Cortex of kidney (tissue), 1 donor: ENCODE measurements at places on chromosomes 2 and 18.

- DNase-seq: no peak
These were observed 546.6 kb upstream of the LRRTM4 start for GRCh38 chr2:78068808-78069207.

- DNase-seq: no peak
These were observed 76.1 kb upstream of the MC4R start for GRCh38 chr18:60448487-60449267.

GRCh38 chr2:74290466-74291217 lies 52.6 kb downstream of the SLC4A5 start:
- DNase-seq: no peak

DNA sequence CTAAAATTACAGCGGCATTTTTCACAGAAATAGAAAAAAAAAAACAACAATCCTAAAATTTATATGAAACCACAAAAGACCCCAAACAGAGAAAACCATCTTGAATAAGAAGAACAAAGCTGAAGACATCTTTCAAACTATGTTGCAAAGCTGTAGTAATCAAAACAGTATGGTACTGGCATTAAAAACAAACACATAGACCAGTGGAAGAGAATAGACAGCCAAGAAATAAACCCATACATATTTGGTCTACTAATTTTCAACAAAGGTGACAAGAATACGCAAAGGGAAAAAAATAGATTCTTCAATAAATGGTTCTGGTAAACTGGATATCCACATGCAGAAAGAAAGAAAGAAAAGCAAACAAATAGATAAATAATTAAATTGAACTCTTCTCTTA lies 9.0 kb upstream of the CCDC150 start:
- DNase-seq: no peak

- DNase-seq: no peak
These were observed 556 bp downstream of the DNMT3A start for GRCh38 chr2:25341011-25341727.

GRCh38 chr2:169345486-169346437 lies 16.6 kb downstream of the LRP2 start:
- no peak for DNase-seq
